Mesangial cell (primary cell): ENCODE measurements at places on chromosomes 4 and X. TPM values are rescaled to one million over a fixed set of nuclear protein-coding genes. Genes with fewer than 3 reads are reported as not detected.

Gene MAGIX
- total RNA-seq, result 1.8 and 4.6 TPM in 2 replicates

Gene SPATA18
- 4.6 and 8.1 TPM in 2 replicates for total RNA-seq

Gene ITM2A
- 0.33 and 0.89 TPM in 2 replicates for total RNA-seq

Gene TBCK
- 12.5 and 18.6 TPM in 2 replicates for total RNA-seq

Gene LONRF3
- 1.6 and 1.9 TPM in 2 replicates for total RNA-seq

Gene BGN
- 17.4 and 86.5 TPM in 2 replicates for total RNA-seq

Gene RASL11B
- 0.65 and 0.76 TPM in 2 replicates for total RNA-seq

Gene MSX1
- 0.16 TPM in 1 of 2 replicates, not detected in the other for total RNA-seq

Gene NPY1R
- 2.8 and 38.8 TPM in 2 replicates for total RNA-seq

Gene SSX2B
- total RNA-seq, result not detected in 2 replicates

Gene ARSH
- total RNA-seq, result not detected in 2 replicates

Gene PSAPL1
- not detected in 2 replicates for total RNA-seq

Gene NIPAL1
- total RNA-seq, result 2.4 and 3.3 TPM in 2 replicates

Gene CFAP299
- under 0.01 TPM in 1 of 2 replicates, not detected in the other for total RNA-seq
